ENCODE measurements at places on chromosomes 13 and 19.

DNA sequence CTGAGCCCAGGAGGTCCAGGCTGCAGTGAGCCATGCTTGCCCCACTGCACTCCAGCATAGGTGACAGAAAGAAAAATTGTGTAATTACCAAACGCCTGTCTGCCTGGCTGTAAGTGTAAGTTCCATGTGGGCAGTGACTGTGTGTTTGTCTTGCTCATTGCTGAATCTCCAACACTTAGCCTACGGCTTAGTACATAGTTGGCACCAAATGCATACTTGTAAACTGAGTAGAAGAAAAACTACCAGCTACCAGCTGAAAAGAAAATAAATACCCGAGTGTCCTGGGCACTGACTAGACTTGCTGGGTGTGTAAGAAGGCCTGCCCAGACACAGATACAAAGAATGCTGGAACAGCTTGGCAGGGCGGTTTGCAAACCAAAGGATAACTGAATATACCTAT is 2.7 kb upstream of the CEBPG start:
- DNase-seq, result no peak

DNA sequence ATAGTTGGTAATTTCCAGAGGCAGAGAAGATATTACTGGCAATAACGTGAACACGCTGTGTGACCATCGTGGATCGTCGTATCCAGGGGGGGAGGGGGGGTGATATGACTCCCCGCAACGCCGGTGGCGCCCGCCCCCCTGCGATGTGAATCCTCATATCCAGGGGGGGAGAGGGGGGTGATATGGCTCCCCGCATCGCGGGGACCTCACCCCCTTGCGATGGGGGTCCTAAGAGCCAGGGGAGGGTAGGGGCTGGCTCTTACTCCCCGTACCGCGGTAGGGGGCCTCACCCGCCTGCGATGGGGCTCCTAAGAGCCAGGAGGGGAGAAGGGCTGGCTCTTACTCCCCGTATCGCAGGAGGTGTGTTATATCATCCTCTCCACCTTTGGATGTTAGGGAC is 31.3 kb upstream of the RGCC start:
- no peak for DNase-seq

GRCh38 chr19:55456347-55456746 is 5.1 kb downstream of the ISOC2 start:
- no peak for DNase-seq

DNA sequence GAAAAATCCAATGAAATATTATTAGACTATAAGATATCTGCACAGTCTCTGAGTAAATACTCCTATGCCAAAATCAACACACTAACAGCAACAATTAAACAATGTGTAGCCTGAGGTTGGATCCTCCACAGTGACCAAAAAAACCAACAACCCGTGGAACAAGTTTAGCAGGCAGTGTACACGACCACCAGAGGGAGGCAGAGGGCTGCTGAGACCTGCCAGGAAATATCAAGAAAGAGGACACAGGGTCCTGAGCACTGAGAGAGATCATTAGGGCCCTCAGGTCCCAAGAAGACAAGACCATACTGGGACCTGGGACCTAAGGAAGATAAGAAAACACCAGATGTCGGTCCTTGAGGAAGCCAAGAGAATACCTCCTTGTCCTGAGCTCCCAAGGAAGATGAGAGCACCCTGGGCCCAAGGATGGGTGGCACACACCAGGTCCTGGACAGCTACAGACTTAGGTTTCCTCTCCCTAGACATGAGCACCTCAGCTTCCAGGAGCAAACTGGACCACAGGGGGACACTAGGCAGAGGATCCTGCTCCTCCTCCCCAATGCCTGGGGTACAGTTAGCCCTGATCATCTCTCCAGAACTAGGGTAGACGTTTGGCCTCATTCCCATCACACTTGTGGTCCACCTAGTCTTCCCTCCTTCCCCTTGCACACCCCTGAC is 822 bp upstream of the ZNF274 start:
- peak; percentile 48 for DNase-seq

GRCh38 chr19:10624585-10624984 is 768 bp upstream of the SLC44A2 start:
- DNase-seq, result no peak

DNA sequence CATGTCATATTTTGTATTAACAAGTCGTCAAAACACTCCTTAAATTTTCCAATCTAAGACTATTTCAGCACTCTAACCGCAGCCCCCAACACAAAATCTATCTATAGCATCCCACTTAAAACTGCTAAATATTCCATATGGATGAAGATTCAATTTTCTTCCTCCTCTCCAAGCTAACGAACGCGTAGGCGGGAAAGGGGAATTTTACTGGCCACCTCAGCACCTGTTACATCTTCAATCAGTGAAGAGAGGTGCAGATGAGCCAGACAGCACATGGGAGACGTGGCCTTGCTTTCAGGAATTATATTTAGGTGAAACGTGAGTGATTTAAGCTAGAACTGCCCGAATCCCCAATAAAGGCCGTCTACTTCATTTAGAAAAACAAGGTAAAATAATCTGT is 1.1 kb downstream of the RBM26 start:
- peak; percentile 15 for DNase-seq

GRCh38 chr19:6141217-6141616 is 5.8 kb downstream of the ACSBG2 start:
- DNase-seq, result no peak

GRCh38 chr19:1065606-1066109 is 1.3 kb upstream of the ARHGAP45 start:
- DNase-seq, result no peak

DNA sequence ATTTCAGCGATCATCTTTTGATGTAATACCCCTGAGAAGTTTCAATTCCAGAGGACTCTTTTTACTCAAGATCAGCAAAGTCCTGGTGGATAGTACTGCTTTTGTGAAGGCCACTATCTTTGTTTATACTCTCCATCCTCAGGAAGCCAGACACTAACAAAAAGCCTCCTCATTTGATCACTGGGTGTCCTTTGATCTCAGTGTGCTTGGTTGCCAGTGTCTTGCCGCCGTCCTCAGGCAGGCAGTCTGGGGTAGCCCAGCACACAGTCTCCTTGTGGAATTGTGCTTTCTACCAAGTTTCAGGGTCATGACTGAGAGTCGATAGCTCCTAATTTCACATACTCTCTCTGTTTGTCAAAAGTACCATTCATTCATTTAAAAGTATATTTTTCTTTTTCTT is 762.2 kb downstream of the EFNB2 start:
- DNase-seq, result no peak

DNA sequence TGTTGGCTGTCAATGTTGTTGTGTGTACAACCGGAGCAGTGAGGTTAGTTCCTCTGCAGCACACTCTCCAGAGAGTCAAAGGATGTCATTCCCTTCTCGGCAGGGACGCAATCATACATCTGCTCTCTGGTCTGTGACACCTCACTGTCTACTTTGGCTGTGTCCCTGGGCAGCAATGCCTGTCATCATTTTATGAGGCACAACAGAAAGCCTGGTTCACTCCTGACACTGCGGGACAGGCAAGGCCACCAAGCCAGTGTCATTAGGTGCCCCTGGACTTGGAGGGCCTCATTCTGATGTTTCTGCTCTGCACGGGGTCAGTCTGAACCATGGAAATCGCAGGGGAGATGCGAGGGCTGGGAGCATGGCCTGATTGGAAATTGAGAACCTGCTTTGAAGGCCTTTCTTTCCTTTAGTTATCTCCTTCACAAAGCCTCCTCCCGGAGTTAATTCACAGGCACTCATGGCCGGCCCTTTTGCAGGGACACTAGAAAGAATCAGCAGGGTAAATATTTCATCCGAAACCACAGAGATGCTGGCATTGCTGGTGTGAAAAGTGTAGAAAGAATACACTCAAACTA is 284.4 kb downstream of the ZNF536 start:
- DNase-seq, result no peak

- DNase-seq, result no peak
Observed at GRCh38 chr13:108690726-108691125, 61.3 kb downstream of the MYO16 start.

- no peak for DNase-seq
Observed at GRCh38 chr19:18870531-18871172, 25.3 kb downstream of the CERS1 start.

GRCh38 chr13:102402290-102402689 is 442 bp upstream of the FGF14 start:
- DNase-seq, result peak; percentile 3

GRCh38 chr13:109602356-109602755 is 184.0 kb downstream of the IRS2 start:
- no peak for DNase-seq

DNA sequence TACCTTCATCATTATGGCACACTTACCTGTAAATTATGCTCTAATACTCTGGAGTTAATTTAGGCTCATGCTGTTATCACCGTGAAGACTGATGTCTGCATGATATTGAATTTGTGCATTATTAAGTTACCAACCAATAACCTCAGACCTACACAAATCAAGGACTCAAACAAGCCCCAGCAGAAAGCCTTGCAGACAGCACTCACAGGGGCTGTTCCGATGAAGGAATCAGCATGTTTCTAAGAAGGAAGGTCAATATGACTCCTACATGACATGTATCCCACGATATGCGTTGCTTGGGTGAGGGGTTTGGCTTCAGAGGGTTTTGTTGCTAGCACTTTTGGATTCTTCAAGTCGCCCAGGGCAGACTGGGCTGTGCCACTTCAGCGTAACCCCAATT is 1071.2 kb upstream of the SLC10A2 start:
- no peak for DNase-seq

DNA sequence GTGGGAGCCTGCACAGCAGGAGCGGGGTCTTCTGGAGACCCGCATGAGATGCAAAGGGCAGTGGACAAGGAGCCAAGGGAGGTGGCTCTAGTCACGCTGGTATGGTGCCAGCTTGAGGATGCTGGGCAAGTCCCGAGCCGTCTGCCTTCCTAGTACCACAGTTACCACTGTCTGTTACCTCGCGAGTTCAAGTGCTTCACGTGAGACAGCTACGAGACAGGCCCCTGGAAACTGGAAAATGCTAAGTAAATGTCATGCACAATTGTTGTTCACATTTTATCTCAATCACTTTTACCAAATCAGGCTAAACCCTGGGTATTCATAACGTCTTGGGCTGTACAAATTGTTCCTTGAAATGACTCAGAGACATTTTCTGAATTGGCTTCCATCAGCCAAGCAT is 155.7 kb downstream of the TNFRSF19 start:
- DNase-seq, result no peak

DNA sequence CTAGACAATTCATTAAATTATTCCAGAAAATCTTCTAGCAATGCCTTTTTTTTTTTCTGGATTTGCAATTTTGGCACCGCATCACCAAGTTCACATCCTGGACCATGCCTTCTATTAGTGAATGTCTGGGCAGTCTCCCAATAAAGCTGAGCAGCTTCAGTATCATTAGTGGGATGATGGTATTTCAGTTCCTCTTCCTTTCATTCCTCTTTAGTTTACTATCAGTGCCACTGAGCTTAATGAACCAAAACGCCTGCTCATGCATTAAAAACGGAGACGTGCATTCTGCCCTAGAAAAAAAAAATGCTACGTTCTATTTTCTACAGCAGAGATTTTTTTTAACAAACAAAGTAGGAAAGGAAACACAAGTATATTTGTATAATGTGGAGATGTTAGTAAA is 343.0 kb downstream of the PCDH9 start:
- no peak for DNase-seq

DNA sequence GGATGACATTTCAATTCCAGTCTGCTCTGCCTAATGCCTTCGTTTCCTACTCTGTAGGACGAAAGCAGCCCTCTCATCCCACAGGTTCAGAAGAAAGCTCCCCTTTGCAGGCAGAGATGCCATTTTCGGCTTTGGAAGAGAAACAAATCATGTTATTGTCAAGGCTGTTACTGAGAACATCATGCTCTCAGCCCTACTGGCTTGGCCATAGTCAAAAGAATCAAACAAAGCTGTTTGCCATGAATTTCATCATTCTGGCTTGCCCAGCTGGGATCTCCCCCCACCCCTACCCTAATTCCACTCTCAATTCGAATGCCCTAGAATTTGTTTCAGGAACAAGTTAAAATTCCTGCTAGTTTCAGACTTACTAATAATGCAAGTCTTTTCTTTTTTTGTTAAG is 162.3 kb upstream of the SERP2 start:
- no peak for DNase-seq

DNA sequence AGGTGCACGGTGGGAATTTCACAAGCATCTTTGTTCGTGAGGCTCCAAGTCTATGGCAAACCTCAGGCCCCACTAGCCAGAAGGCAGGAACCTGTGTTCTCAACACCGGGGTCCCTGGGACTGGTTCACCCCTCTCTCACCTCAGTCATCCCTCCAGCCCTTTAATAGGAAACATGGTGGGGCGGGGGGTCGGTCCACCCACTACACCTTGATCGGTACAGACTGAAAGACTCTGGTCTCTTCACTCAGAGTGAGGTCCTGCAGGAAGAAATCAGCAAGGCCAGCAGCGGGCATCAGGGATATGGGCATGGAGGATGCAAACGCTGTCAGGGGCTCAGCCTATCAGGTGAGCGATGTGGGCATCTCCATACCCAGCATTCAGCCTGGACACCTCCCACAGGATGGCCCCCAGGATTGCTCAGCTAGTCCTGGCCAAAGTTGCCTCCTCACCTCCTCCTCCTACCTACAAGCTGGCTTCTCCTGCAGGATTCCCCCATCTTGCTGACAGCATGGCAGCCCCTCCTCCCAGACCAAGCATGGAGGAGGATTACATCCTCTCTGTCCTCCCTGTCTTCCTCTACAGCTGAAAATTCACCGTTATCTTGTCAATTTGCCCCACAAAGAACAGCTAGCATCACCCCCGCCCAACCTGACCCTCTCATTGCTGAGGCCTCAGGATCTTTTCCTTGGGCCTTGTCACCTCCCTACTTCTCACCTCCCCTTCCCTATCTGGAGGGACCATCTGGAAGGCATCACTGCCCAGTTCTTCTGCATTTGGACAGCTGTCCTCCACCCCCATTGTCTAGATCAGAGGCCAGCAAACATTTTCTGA is 37.3 kb upstream of the CD33 start:
- no peak for DNase-seq

DNA sequence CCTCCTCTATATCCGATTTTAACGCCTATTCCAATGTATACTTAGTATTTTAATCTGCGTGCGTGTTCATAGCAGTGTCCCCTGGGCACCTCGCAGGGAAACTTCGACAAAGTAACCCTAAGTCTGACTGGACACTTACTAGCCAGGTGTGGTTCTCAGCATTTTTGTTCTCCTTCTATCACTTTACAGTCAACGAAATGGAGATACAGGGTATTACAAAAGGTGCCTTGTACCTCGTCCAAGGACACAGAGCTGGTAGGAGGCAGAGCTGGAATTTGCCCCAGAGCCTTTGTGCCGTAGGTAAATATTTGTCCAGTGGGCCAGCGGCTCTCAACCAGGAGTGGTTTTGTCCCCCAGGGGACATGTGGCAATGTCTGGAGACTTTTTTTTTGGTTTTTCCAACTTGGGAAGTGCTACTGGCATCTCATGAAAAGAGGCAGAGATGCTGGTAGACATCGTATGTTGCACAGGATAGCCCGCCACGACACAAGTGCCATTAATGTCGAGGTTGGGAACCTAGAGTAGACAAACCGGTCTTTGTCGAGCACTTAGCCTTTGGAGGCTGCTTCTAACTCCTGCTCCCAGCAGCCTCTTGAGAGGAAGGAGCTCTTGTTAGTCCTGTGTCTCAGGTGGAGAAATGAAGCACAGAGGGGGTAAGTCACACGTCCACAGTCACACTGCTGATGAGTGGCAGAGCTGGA is 1.1 kb downstream of the ZNF444 start:
- no peak for DNase-seq

All from stimulated activated naive CD4-positive, alpha-beta T cell treated with Interleukin-2 at 50 U/mL for 16 hours (primary cell).